ENCODE measurements at places on chromosomes 2 and 18. TPM values are rescaled to one million over a fixed set of nuclear protein-coding genes. Genes with fewer than 3 reads are reported as not detected.

Gene TLX2
- total RNA-seq: 0.72 TPM

GRCh38 chr2:53632714-53633113, 134.9 kb upstream of the CHAC2 start:
- DNase-seq: no peak

DNA sequence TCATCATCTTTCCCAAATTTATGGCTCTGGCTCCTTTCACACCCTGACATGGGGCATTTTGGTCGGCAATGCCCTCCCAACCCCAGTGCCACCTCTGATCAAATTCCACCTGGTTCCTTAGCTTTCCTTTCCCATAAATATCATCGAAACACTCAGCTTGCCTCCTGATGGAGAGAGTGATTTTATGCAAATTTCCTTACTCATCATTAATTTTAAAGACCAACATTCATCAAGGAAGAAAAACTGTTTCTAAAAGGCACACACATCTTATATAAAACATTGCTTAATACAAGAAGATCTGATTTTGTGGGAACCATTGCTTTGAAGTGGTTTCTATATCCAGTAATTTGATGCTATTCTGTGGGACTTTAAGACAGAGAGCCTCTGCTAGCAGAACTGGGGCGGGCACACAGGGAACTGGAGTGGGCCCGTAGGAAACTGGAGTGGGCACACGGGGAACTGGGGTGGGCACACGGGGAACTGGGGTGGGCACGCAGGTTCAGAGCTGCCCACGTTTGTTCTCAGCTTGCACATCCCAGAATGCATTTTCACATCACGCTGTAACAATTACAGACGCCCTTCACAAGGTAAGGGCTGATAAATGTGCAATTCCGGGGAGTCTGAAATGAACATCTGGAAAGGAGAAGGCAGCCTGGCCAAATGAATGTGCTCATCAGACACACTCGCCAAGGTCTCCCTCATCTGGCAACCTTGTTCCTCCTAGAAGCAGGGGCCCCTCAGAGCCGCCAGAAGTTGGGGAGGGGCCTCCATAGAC, 174.2 kb downstream of the RTP5 start:
- DNase-seq: no peak

GRCh38 chr2:130385709-130386108, 29.9 kb downstream of the PTPN18 start:
- DNase-seq: no peak

Gene RHOB
- total RNA-seq: 24.1 TPM

Gene CCDC148
- total RNA-seq: 6.3 TPM

Gene MAP3K20
- total RNA-seq: 41.5 TPM

GRCh38 chr2:85071096-85071495, 62.1 kb upstream of the TCF7L1 start:
- DNase-seq: no peak

DNA sequence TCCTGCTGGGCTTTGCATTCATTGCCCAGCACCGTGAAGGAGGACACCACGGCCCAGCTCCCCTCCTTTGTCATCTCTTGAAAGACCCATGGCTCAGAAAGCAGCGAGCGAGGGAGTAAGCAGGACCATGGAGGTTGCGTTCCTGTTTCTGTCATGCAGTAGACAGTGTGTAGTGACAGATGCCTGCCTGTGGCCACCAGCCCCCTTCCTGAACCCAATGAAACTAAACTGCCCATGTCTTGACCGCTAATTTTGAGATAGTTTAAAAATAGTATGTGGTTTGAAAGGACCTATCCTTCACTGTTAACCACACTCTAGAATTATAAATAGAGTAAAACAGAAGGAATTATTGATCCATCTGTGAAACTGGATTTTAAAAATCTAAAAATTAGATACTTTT, 88.2 kb downstream of the ASAP2 start:
- no peak for DNase-seq
